ENCODE measurements at places on chromosomes 1 and 21. TPM values are rescaled to one million over a fixed set of nuclear protein-coding genes. Genes with fewer than 3 reads are reported as not detected.

GRCh38 chr1:145889722-145890121 is 4.1 kb upstream of the ANKRD35 start:
- DNase-seq: no peak

DNA sequence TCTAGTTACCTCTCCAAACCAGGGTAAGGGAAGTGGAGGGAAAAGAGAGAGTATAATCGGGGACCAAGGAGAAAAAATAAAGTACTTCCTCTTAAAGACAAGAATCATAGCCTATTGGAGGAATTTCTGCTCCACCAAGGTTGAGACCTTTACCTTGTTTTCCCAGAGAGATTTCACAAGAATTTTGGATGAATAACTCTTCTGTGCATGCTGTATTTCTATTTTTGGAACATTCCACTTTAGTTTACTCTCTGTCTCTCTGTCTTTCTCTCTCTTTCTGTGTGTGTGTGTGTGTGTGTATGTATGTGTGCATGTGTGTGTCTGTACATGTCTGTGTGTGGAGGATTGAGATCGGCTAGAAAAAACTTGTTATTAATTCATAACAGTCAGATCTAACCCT is 318.4 kb upstream of the RGS18 start:
- no peak for DNase-seq

- no peak for DNase-seq
Observed at GRCh38 chr1:115277276-115277675, 60.8 kb downstream of the NGF start.

DNA sequence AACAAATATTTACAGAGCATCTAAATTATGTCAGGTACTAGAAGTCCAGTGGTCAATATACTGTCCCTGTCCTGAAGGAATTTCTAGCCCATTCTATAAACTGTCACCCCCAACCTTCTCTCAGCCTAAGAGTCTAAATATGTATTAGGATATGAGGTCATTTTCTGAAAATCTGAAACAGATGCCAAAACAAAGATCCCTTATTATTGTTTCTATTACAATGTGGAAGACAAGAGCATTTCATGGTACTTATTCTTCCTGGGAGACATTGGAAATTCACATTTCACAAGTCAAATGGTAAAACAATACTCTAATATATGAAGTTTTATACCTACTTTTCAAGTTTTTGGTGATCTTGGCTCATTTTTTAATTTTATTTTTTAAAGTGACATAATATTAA is 2.6 kb downstream of the CLCA1 start:
- DNase-seq: no peak

GRCh38 chr1:231964241-231964640 is 337.7 kb downstream of the DISC1 start:
- no peak for DNase-seq

GRCh38 chr1:216178281-216178680 is 245.0 kb downstream of the USH2A start:
- no peak for DNase-seq

DNA sequence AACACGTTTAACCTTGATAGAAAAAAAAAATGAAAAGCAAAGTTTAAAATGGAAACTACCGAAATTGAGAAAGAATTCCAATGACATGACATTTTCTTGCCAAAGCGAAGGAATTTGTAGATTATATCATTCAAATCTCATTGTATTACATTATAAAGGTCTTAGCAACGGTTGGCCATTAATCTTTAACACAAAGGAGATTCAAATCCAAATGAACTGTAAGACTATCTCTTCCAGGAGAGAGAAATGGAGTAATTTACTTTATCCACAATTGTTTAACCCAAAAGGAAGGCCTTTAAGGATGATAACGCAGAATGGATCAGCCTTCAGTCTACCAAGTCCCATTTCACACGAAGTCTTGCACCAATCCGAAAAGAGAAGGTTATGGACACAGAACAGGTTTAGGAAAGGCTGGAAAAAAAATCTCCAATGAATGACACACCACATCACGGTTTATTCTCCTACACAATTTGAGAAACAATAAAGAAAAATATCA is 1.5 kb downstream of the ENAH start:
- no peak for DNase-seq

DNA sequence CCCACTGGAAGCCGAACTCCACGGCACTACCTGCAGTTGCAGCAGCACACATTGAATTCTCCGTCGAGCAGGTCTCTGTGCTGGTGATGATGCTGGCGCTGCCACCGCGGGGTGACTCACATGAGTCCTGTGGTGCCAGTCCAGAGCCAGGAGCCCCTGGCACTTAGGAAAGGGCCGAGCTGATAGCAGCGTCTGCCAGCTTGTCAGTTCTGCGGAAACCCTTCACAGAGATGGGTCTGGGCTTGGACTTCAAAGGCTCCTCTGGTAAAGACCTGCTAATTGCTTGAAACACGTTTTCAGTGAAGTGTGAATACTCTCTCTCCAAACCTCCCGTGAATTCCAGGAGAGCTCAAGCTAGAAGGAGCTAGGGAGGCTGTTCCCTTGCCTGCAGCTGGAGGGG is 92.2 kb downstream of the GRIK3 start:
- no peak for DNase-seq

- no peak for DNase-seq
Observed at GRCh38 chr1:227572752-227573151, 9.4 kb downstream of the ZNF678 start.

AKR7A3 gene
- total RNA-seq: 0.30 TPM

COL6A2 gene
- total RNA-seq: 227 TPM

S100A8 gene
- total RNA-seq: 622 TPM
